ENCODE measurements at places on chromosomes 6 and 20.

DNA sequence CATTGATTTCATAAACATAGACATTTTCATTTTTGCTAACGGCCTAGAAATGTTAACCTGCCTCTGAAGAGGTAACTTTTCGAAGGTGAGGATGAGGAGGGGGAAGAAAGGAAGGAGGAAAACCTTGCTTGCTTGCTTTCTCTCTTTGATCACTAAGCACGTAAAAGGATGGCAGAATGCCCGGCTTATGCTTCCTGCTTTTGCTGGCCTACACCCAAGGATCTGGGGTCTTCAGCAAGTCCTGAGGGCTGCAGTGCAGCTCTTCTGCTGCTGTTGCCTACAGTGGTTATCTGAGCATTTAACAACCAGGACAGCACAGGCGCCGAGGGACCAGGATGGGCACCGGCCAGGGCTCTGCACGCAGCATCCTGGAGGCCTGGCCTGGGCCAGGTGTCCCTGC lies 150.8 kb upstream of the TAB2 start:
- DNase-seq, result peak; percentile 51

DNA sequence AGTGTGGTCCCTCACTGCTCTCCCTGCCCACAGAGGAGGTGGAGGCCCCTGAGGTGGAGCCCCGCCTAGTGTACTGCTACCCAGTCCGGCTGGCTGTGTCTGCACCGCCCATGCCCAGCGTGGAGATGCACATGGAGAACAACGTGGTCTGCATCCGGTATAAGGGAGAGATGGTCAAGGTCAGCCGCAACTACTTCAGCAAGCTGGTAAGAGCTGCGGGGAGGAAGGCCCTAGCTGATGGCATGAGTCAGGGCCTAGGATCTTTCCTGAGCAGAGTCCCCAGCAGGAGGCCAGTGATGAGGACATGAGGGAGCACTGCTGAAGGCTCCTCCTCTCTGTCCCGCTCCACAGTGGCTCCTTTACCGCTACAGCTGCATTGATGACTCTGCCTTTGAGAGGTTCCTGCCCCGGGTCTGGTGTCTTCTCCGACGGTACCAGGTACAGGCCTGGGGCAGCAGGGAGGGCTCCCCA lies 11.2 kb downstream of the PCIF1 start:
- no peak for DNase-seq

DNA sequence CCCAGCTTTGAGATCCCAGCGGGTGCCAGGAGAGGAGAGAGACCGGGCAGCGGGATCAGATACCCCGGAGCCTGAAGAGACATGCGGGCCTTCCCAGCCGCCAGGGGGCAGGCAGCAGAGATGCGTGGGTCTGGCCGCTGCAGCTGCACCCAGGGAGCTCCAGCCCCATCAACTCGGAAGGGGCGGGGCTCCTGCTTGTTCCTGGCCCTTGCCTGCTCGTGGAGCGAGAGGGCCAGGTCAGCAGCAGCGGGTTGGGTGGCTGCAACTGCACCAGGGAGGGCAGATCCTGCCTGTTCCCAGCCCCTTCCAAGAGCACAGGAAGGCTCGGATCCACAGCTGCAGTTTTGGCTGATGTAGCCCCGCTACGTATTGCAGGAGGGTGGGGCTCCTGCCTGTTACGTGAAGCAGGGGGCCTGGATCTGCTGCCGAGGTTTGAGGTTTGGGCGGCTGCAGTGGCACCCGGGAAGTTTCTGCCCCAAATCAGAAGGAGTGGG lies 532.8 kb downstream of the RFPL4B start:
- peak; percentile 8 for DNase-seq

DNA sequence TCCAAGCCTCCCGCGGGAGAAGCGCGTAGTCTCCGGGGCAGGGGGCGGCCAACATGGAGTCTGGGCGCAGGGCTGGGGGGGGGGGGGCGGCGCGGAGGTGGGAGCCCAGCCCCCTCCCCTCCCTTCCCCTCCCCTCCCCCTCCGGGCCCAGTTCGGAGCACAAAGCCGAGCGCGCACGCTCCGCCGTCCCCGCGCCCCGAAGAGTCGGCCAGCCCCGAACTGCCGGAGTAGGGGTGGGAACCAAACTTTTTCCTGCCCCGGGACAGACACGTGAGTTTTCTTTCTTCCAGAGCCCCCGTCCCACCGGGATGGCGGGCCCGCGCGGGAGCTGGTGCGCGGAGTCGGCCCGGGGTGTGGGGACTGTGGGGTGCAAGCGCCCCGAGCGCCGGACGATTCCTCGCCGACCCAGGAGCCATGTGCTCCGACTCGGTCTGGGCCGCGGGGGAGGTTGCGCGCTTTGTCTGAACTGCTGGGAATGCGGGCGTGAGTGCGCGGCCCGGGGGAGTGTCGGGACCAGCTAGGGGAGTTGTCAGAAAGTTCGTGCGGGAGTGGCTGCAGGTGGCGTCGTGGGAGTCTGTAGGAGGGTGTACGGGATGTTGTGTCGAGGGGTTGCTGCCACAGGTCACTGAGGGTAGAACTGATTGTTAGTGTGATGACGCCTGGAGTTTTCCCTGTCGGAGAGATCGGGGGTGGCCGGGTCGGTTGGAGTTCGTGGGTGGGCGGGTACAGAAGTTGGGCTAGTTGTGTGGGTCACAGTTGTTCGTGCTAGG lies 1.2 kb downstream of the TGIF2 start:
- peak; percentile 65 for DNase-seq

- DNase-seq, result no peak
Observed at GRCh38 chr20:46226602-46227001, 81.7 kb downstream of the CDH22 start.

DNA sequence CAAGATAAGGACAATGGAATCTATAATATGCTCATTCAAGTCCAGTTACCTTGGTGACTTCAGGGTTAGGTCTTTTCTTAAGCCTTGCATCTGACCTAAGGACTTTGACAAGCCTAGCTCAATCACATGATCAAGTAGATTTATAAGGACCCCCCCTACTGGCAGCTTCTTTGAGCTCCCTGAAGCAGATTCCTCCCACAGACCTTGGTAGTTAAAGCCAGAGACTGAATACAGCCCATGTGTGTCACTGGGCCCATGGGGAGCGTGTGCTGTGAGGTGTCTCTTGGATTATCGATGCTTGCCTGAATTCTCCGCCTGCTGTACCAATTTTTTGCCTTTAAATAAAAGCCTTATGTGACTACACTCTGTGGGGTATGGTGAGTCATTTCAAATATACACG lies 372.7 kb upstream of the RGS17 start:
- DNase-seq, result no peak

DNA sequence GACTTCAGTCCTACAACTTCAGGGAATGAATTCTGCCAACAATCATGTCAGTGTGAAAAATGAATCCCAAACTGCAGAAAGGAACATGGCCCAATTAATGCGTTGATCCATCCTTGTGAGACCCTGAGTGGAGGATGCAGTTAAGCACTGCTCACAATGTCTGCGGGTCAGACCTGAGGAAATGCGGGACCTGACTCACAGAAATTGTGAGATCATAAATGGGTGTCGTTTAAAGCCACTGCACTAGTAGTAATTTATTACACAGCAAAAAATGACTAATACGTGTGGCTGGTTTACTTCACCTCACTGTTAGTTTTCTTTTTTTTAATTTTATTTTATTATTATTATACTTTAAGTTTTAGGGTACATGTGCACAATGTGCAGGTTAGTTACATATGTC lies 505.0 kb downstream of the PRKN start:
- no peak for DNase-seq

GRCh38 chr6:77425671-77426070 lies 37.6 kb downstream of the HTR1B start:
- no peak for DNase-seq

DNA sequence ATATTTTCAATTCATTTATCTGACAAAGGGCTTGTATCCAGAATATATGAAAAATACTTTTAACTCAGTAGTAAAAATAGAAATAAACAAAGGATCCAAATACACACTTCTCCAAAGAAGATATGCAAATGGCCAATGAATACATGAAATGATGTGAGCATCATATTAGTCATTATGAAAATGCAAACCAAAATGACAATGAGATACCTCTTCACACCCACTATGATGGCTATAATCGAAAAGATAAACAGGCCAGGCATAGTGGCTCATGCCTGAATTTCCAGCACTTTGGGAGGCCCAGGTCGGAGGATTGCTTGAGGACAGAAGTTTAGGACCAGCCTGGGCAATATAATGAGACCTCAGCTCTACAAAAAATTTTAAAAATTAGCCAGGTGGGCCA lies 33.8 kb upstream of the SMAP1 start:
- no peak for DNase-seq

- DNase-seq, result no peak
Observed at GRCh38 chr6:133062077-133062476, 179.1 kb upstream of the EYA4 start.

- no peak for DNase-seq
Observed at GRCh38 chr6:107870381-107870780, 46.3 kb upstream of the SCML4 start.

GRCh38 chr6:37507690-37508421 lies 8.2 kb upstream of the CCDC167 start:
- DNase-seq, result peak; percentile 72

- DNase-seq, result peak; percentile 41
Observed at GRCh38 chr6:157984686-157985225, 3.1 kb downstream of the SYNJ2 start.

DNA sequence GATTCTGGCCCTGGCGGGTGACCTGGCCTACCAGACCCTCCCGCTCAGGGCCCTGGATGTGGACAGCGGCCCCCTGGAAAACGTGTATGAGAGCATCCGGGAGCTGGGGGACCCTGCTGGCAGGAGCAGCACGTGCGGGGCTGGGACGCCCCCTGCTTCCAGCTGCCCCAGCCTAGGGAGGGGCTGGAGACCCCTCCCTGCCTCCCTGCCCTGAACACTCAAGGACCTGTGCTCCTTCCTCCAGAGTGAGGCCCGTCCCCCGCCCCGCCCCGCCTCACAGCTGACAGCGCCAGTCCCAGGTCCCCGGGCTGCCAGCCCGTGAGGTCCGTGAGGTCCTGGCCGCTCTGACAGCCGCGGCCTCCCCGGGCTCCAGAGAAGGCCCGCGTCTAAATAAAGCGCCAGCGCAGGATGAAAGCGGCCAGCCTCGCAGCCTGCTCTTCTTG lies 868 bp upstream of the SLC2A4RG start:
- DNase-seq, result peak; percentile 53

- no peak for DNase-seq
Observed at GRCh38 chr6:151430886-151431285, 21.0 kb downstream of the RMND1 start.

- DNase-seq, result no peak
Observed at GRCh38 chr6:114171473-114171872, 171.3 kb downstream of the HS3ST5 start.

DNA sequence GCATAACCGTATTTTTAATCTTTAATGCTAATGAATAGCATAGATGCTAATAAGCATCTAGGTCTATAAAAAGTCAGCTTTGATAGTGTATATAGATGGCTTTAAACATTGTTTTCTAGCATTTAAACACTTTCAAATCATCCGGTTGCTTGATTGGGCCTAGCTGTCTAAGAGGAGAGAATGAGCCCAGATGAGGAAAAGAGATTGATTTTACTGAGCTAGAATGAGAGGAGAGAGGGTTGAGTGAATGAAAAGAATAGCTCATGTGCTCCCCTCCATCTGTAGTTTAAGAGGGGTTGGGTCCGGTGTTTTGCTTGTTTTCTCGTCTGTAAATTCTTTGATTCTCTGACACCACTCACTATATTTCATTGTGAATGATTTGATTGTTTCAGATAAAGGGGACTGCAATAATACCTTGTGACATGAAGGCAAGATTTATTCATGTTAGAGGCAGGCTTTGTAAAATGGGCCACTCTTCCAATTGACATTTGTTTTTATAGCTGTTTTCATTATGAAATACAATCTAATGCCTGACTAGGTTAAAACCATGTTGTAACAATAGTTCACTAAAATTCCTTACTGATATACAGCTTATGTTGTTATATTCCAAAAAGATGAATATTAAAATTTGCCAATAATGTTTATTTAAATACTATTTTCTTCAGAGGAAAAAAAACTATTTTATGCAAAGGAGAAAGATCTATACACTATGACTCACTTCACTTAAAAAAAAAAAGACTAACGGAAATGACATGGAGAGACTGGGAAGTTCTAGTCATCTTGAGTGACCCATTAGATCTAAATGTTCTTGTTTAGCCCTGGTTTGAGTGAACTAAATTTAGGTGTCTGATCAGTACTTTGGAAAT lies 3.2 kb downstream of the PTPN1 start:
- DNase-seq, result no peak

DNA sequence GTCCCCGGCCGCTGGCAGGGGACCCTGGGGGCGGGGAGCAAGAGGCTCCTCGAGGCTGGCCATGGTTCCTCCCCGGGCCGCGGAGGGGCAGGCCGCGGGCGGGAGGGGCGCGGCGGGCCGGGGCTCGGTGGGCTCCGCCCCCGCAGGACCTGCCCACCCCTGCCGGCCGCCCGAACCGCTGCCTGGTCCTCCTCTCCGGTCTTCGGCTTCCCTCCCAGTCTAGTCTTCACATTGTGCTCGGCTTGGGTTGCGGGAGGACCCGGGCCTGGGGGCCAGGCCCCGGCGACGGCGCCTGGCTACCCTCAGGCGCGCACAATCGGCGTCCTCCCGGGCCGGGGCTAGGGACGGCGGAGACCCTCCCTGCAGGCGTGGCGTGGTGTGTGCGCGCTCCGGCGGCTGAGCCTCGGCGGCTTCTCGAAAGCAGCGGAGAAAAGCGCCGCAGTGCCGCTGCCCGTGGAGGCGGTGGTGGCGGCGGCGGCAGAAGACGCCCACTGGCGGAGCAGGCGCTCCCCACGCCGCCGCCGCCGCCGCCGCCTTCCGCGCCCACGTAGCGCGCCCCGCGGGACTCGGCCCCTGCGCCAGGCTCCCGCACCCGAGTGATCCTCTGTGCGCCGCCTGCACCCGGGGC lies at the start of gene PDE10A:
TSS of gene PDE10A (minus strand) at position 493 of the 628 bp plus-strand sequence. CDS start at position 63, 430 bp downstream.
- no peak for DNase-seq

- no peak for DNase-seq
Observed at GRCh38 chr6:141472162-141472928, 660.4 kb upstream of the GJE1 start.

GRCh38 chr20:24948939-24949679 lies at the start of gene CST7:
Gene CST7, plus strand, starts transcription at chr20:24949269. Its CDS starts 237 bp downstream, at chr20:24949506.
- DNase-seq, result peak; percentile 75

DNA sequence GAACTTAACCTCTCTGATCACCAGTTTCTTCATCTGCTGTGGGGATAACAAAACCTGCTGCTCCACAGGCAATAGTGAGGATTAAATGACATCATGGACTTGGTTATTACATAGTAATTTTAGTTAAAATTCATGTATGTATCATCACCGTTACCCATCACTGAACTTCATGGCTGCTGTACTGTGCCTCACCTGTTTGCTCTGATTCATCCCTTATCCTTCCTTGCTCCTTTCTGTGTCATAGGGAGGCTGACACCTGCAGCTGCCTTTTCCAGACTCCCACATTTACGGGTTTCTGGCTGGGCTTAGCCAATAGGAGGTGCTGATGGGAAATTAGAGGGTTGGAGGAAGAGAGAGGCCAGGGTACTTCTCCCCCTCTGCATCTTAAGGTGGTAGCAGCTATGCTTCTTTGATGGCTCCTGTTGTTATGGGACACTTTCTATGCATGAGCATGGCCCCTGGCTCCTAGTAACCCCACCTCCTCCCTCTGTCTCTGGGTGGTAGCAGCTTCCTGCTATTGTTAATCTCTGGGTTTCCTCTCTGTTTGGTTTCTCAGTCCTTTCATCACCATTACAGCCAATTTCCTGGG lies 332.1 kb downstream of the DHX35 start:
- DNase-seq, result no peak

- DNase-seq, result no peak
Observed at GRCh38 chr6:13524801-13525508, 37.6 kb upstream of the GFOD1 start.

- no peak for DNase-seq
Observed at GRCh38 chr6:147103694-147104093, 100.5 kb upstream of the STXBP5 start.

GRCh38 chr6:90103056-90103800 lies 193.4 kb downstream of the BACH2 start:
- peak; percentile 39 for DNase-seq
